Naive B cell (primary cell): ENCODE measurements at places on chromosomes 7 and 10.

- DNase-seq: no peak
These were observed 125.5 kb upstream of the POM121L12 start for GRCh38 chr7:52909935-52910334.

DNA sequence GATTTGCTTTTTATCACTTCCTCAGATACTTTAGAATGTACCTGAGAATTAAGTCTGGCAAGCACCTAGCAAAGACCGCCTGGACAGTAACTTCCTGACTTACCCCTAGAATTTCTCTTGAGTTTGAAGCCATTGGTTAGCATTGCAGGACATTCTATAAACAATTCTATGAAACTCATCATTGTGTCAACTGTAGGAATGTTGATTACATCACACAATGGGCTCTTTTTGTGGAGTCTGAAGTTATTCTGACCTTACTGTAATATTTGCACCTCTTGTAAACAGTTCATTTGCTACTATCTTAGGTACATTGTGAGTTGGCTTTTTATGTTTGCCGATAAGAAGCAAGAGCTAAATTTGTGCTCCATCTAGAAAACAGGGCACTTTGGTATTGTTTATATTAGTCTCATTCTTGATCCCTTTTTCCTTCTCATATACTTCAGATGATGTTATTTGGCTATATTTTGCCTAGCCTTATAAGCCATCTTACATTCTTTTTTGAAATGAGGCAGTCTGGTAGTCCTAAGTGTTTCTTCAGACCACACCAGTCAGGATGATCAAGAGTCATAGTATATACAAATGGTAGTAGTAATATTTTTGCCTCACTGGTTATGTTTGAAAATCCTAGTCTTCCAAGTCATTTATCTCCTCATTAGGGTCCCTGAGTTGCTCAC, 52.4 kb downstream of the CASD1 start:
- no peak for DNase-seq

GRCh38 chr7:134419875-134420274, 39.0 kb downstream of the AKR1B1 start:
- no peak for DNase-seq

- DNase-seq: no peak
These were observed 83.2 kb downstream of the CPED1 start for GRCh38 chr7:121071662-121072061.

GRCh38 chr10:9302140-9302746, 1247.8 kb downstream of the GATA3 start:
- DNase-seq: peak; percentile 11

DNA sequence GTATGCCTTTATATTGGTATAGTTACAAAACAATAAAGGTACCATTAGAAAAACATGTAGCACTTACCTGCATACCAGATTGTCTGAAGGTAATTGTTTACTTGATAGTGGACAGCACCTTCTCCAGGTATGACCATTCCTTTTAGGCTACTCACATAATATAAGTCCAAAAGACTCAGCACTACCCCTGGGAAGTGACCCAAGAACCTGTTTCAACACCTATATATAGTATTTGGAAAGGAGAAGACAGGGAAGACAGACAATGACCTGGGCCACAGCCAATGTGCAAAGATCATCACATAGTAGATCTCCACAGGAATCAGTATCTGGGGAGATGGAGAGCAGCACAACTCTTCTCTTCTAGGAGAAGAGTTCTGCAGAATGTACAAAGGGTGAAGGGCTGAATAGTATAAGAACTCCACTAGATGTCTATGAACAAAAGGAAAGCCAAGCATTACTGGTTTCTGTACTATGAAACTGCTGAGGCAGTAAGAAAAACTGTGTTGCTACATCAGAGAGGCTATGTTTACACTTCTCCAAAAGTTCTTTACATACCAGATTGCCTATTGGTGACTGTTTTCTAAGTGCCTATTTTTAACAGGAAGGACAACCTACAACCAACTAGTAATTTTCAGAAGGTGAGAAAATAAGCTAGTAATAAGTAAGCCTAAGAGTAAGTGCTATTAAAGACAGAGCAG, 159.2 kb downstream of the BTAF1 start:
- no peak for DNase-seq

- no peak for DNase-seq
These were observed 151.4 kb downstream of the PTPN20 start for GRCh38 chr10:47062441-47063200.

- no peak for DNase-seq
These were observed 808.5 kb upstream of the CELF2 start for GRCh38 chr10:10209167-10209566.

DNA sequence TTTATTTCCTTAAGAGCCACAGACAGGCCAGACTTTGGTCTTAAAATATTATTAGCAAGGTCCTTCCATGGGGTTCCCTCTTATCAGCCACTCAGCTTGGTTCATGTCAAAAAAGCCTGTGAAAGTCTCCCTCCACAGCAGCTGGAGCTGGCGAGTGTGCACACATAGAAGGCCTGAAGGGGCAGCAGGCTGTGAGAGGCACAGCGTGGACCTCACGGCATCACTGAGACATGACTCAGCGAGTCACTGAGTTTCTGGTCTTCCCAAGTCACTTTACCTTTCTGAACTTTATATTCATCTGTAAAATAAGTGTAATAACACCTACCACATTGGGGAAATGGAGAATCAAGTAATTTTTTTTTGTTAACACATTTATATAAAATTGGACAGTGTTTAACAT, 8.7 kb downstream of the TAF3 start:
- DNase-seq: no peak

- no peak for DNase-seq
These were observed 171.2 kb downstream of the CHCHD3 start for GRCh38 chr7:132910657-132911056.

DNA sequence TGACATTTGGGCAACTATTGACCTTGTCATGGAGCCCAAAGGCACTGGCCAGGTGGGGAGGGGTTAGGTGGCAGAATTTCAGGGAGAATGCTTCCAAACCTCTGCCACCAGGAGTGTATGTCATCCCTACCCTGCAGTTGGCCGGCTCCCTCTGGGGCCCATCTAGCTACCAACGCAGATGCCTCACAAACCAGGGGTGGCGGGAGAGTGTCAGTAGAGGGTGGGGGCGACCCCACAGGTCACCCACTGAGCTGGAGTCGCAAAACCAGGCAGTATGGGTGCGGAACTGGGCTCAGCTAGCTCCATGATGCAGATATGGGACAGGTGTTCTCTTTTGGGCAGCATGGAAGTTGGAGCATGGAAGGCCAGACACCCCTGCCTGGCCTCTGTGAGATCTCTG, 51.4 kb downstream of the FAM241B start:
- no peak for DNase-seq

DNA sequence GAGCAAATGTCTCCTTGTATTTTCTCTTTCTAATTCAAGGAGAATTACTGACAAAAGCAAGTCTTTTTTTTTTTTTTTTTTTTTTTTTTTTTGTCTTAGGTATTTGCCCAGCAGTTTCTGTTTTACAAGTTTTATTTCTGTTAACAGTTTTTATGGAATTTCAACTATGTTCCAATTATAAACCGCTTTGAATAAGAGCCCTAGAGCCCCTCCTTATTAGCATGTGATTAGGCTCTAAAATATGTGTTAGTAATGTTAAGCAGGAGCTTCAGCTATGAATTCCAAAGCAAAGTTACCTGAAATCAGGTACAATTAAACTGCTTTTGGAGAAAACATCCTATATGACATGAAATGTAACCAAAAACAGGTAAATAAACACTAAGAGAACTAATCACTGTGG, 997.0 kb upstream of the POT1 start:
- no peak for DNase-seq

- DNase-seq: no peak
These were observed 711.5 kb upstream of the C7orf33 start for GRCh38 chr7:147878912-147879661.

GRCh38 chr10:90722832-90723231, 135.0 kb downstream of the HTR7 start:
- no peak for DNase-seq

GRCh38 chr7:48224042-48224441, 52.8 kb downstream of the ABCA13 start:
- no peak for DNase-seq

GRCh38 chr7:154204046-154204445, 151.8 kb downstream of the DPP6 start:
- no peak for DNase-seq

- no peak for DNase-seq
These were observed 1195.7 kb upstream of the SORCS1 start for GRCh38 chr10:108360187-108360586.

GRCh38 chr7:43486634-43487033, 96.3 kb upstream of the STK17A start:
- DNase-seq: no peak

DNA sequence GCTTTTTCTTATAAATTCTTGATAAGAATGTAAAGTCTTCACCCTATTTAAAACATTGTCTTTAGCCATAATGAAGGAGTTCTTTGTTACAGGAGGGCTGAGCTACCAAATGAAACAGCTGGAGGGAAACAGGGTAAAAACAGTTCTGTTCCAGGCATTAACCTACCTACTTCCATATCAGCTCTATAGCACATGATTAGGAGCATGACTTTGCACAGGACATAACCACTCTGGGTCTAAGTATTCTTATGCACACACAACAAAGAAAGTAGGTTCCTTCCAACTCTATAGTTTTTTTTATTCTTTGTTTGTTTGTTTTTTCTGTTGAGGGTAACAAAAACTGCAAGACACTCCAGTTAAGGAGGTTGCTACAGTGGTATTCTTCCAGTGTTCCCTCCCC, 52.7 kb downstream of the SCIN start:
- DNase-seq: no peak

- DNase-seq: no peak
These were observed 232.8 kb downstream of the KCNMA1 start for GRCh38 chr10:77404810-77405209.

- DNase-seq: no peak
These were observed 86.9 kb downstream of the ZNF277 start for GRCh38 chr7:112293416-112293815.

GRCh38 chr10:1651270-1651966, 85.9 kb downstream of the ADARB2 start:
- no peak for DNase-seq

DNA sequence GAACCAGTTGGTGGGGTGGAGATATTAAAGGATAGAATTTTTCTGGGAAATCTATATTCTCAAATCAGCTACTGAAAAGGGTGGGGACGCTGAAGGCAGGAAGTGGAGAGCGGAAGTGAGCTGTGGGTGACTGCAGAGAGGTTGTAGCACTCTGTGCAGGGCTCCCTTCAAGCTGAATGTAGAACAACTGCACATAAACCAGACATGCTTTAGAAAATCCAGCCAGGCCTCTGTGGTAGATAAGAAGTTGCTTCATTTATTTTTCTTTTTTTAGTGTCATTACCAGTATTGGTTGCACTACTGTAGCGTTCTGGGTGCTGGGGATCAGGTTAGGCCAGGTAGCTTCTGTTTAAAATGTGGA, 127.8 kb downstream of the CELF2 start:
- peak; percentile 54 for DNase-seq

GRCh38 chr7:137873524-137873923, 26.8 kb upstream of the DGKI start:
- DNase-seq: no peak

DNA sequence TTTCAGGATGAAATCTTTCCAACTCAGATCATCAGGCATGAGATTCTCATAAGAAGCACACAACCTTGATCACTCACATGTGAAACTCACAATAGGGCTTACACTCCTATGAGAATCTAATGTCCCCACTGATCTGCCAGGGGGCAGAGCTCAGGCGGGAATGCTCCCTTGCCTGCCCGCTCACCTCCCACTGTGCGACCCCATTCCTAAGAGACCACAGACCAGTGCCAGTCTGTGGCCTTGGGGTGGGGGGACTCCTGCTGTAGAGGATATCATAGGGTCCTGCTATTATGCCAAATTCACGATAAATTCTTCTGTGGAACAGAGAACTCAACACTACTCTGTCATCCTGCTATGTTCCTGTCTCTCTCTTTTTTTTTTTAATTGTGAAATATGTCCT, 5.2 kb upstream of the RASGEF1A start:
- no peak for DNase-seq

GRCh38 chr7:22302951-22303423, 54.0 kb downstream of the RAPGEF5 start:
- no peak for DNase-seq

DNA sequence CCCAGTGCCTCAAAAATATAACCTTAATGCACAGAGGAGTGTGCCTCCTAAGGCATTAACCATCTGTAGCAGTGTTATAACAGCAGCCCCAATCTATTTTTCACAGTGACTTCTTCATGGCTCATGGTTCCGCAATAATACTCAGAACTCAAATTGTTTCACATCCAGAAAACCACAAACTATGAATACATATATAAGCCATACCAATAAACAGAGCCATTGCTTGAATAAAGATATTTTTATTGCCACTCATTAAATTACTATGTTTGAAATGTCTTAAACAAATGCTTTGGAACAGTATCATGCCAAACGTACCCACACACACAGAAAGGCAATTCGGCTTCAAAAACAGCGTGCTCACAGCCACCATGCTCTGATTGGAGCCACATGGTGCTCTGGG, 629.3 kb upstream of the NRP1 start:
- no peak for DNase-seq

GRCh38 chr7:129789652-129790051, 163.1 kb downstream of the UBE2H start:
- no peak for DNase-seq

DNA sequence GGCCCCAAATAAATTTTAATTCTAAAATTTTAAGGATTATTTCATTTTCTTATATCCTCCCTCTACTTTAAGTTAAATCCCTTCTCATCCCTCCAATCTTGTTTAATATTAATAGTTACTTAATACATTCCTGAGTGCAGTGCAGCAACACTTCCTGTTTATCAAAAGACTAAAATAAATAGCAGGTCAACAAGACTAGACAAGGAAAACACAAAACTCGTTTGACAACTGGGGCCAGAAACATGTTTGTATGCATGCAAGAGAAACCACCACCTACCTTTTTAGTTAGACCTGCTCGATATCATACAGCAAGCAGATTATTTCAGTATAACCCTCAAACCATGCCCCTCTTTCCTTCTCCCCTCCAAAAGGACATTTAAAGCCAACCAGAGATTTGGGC, 95.8 kb downstream of the PARD3 start:
- DNase-seq: no peak

DNA sequence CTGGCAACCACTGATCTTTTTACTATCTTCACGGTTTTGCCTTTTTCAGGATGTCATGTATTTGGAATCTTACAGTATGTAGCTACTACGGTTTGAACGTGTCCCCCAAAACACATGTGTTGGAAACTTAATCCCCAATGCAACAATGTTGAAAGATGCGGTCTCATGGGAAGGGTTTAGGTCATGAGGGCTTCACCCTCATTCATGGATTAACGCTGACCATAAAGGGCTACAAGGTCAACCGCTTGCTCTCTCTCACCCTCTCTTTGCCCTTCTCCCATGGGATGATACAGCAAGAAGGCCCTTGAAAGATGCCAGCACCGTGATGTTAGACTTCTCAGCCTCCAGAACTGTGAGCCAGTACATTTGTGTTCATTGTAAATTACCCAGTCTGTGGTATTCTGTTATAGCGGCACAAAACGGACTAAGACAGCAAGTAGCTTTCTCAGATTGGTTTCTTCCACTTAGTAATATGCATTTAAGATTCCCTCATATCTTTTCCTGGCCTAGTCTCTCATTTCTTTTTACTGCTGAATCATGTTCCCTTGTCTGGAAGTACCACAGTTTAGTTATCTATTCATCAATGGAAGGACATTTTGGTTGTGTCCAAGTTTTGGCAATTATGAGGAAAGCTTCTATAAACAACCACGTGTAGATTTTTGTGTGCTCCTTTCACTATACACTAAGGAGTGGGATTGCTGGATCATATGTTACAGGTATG, 3.0 kb upstream of the CRYGN start:
- no peak for DNase-seq
